ENCODE measurements at places on chromosomes 2 and 18.

GRCh38 chr2:239824866-239825704, 200.1 kb downstream of the NDUFA10 start:
- no peak for DNase-seq

DNA sequence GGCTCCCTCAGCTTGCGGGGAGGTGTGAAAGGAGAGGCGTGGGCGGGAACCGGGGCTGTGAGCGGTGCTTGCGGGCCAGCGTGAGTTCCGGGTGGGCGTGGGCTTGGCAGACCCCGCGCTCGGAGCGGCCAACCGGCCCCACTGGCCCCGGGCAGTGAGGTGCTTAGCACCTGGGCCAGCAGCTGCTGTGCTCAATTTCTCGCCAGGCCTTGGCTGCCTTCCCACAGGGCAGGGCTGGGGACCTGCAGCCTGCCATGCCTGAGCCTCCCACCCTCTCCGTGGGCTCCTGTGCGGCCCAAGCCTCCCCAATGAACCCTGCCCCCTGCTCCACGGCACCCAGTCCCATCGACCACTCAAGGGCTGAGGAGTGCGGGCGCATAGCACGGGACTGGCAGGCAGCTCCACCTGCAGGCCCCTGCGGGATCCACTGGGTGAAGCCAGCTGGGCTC, 48.2 kb downstream of the RNF138 start:
- no peak for DNase-seq

GRCh38 chr2:134865067-134865787, 26.8 kb downstream of the ACMSD start:
- no peak for DNase-seq

DNA sequence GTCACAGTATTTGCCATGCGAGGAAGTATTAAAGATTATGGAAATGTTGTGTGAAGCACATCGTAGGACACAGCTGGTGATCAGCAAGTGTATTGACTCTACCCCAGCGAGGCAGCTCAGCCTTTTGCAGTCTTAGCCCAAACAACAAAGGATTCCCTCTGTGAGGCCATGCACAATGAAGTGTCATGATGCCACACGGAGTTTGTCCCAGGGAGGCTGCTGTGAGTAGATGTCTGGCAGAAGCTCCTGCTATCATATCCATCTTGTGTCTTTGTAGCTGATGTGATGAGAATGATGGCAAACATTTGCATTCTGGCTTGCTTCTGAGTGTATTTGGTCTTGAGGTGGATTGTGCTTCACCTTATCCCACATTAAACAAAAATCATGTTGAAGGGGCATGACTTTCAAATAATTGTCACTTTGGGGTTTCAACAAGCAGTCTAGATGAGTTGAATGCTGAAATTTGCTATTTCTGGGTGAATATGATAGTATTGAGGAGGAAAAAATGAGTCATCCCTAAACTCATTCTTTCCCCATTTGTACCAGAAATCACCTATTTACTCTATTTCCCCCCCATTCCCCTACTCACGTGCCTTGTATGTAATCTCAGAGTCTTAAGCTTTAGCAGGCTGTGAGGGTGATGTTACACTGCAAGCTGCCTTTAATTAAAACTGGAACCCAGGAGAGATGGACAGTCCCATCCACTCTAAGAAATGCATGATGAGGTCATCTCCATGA, 273.5 kb downstream of the RNF144A start:
- DNase-seq, result no peak

DNA sequence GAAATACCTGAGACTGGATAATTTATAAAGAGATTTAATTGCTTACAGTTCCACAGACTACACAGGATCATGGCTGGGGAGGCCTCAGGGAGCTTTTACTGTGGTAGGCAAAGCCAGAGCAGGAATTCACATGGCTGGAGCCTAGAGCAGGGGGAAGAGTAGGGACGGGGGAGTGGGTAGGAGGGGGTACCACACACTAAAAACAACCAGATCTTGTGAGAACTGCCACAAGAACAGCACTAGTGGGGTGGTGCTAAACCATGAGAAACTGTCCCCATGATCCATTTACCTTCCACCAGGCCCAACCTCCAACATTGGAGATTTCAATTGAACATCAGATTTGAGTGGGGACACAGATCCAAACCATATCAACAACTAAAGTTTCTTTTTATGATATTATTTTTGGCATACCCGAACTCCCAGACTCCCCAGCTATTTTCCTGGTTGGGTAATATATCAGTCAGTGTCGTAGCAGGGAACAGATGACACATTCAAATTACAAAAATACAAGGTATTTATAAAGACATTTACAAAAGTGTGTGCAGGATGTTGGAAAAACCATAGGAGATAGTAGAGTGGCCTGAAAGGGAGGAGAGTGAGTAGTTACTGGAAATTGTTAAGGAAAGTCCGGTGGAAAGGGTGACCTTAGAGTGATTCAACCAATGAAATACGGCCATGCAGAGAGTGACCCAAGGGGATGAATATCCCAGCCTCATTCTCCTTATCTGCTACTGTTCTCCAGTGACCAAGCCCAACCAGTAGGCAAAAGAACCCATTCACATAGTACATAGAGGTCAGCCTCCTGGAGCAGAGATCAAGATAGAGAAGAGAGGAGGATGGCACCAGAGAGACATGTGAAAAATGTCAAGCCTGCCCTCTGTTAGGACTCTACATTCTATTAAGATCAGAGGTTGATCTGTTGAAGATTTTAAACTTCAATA, 8.8 kb downstream of the RPL37A start:
- DNase-seq, result no peak

DNA sequence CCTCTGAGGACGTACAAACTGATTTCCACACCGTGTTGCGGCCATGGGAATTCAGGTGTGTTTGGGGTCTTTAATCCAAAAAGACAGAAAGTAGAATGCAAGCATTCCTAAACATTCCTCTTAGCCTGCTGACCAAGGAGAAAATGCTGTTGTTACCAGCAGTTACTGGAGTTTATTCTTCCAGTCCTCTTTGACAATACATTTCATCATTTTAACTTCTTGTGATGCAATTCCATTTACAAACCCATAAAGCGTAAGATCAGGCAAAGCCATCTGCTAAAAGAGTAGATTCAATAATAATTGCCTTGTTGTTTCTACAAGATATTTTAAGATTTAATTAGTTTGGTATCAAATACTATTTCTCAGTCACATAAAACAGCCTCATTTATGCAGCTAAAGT, 32.7 kb downstream of the SPIRE1 start:
- no peak for DNase-seq

- no peak for DNase-seq
These were observed 166.6 kb downstream of the TNS1 start for GRCh38 chr2:217835931-217836891.

GRCh38 chr2:163764566-163764965, 28.8 kb upstream of the FIGN start:
- DNase-seq, result no peak

GRCh38 chr2:47177043-47177565, 22.0 kb upstream of the STPG4 start:
- no peak for DNase-seq

- no peak for DNase-seq
These were observed 412.9 kb downstream of the TMEM182 start for GRCh38 chr2:103174711-103175110.

- DNase-seq, result no peak
These were observed 8.7 kb upstream of the TXNDC2 start for GRCh38 chr18:9876867-9877654.

DNA sequence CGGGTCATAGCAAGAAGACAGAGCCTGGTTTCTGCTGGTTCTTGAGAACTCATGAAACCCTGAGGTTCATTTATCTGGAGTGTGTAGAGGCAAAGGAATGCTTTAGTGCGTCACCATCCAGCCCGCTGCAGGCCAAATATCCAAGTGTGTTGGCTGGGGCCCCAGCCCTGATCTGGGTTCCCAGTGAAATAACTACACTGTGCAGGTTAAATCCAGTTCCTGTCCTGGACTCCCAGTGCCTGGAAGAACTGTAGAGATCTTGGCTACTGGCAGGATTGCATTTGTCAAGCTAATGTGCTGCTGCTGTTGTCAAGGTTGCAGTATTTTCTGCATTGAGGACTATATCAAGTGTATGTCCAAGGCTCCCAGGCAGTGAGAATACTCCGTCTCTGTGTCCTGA, 89.9 kb downstream of the MAPK4 start:
- DNase-seq, result no peak

- DNase-seq, result no peak
These were observed 39.3 kb downstream of the MAP3K2 start for GRCh38 chr2:127348426-127349000.

DNA sequence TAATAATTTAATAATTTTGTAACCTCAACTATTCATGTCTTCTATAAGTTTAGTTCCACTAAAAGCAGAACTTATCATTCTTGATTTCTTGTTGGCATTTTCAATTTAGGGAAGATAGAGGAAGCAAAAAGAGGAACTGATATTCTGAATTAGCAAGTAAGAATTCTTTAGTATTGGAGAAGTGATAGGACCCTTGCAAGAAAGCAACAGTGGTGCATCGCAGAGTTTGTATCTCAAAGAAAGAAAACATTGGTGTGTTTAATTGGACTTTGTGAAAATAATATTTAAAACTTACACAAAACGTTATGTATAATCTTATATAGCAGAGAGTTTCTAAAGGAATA, 36.5 kb upstream of the TNFRSF11A start:
- no peak for DNase-seq

- no peak for DNase-seq
These were observed 98.9 kb upstream of the SEC11C start for GRCh38 chr18:59040770-59041148.

- no peak for DNase-seq
These were observed 63.3 kb upstream of the GALNT5 start for GRCh38 chr2:157194097-157194688.

GRCh38 chr2:57453945-57454344, 592.7 kb upstream of the VRK2 start:
- DNase-seq, result no peak

DNA sequence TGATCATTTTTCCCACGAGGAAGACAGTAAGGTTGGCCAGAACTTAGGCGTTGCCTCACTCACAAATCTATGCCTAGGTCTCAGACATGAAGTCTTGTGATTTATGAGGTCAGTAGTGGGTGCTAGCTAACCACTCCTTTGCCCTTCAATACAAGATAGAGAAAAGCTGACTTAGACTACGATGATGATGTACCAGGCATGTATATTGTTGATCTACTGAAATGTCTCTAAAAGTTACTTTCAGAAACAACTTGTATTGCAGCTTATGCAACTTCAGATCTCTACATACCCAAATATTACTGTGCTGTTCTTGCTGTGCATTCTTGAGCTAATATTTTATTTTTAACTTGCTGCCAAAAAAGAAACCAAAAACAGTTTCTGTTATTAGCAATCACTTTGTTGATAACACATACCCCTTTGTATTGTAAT, 30.6 kb downstream of the MAPRE2 start:
- no peak for DNase-seq

DNA sequence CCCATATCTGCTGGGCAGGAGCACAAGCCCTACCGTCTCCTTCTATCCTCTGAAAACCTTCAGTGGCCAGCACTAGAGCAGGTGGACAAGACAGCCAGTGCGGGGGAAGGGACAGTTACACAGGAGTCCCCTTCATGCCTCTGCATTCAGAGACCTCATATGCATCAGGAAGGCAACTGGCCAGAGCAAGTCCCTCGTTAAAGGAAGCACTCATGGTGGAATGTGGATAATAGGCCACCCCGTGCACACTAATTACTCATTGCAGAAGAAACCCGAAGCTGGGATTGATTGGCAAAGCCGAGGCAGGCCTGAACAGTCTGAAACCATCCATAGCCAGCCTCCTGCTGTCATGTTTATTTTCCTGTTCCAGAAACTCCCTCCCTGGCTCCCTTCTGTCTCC, 11.2 kb downstream of the KIAA2012 start:
- no peak for DNase-seq

GRCh38 chr2:37676274-37676673, 4.8 kb upstream of the CDC42EP3 start:
- no peak for DNase-seq
